ENCODE measurements at places on chromosomes 2 and 18.

DNA sequence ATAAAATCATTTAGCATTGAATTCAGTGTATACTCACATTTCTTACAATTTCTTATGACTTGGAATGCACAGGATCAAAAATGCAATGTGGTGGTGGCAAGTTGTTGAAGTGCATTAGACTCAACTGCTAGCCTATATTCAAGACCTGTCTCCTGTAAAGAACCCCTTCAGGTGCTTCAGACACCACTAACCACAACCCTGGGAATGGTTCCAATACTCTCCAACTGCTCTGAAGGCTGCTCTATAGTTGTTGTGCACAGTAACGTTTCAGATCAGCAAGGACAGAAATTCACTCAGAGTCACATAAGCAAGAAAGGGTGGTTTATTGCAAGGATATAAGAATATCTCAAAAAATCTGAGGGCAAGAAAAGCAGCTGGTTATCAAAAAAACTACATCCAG lies 6.5 kb downstream of the GKN1 start:
- DNase-seq: no peak

DNA sequence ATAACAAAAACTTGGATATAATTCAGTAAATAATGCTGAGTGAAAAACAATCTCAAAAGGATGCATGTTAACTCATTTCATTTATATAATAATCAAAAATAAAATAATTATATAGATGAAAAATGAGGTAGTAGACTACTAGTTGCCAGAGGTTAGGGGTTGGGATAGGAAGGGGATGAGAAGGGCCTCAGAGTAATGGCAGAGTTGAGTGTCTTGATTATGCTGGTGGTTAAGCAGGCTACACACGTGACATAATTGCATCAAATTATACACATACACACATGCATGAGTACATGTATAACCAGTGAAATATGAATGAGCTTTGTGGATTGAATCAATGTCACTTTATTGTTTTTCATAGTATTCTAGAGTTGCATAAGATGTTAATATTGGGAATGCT lies 201.0 kb downstream of the RIT2 start:
- DNase-seq: no peak

GRCh38 chr2:27291865-27292264 lies 9.6 kb downstream of the TRIM54 start:
- DNase-seq: no peak

DNA sequence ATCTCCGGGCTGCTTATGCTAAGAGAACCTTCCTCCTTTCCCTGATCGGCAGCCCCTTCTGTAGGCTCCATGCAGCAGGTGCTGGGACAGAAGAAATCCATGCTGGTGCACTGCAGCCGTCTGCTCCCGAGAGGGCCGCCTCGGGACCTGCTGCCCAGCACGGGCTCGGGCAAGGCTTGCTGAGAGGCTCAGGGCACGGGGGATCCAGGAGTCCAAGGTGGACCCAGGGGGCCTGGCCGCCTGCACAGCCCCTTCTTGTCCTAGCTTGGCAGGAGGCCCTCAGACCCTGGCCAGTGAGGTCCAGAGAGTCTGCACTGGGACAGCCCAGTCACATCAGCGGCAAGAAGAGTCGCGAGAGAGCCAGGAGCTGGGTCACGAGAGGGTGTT lies 13.3 kb upstream of the DUSP2 start:
- no peak for DNase-seq

- no peak for DNase-seq
Observed at GRCh38 chr2:227536445-227536844, 62.2 kb upstream of the SCYGR2 start.

DNA sequence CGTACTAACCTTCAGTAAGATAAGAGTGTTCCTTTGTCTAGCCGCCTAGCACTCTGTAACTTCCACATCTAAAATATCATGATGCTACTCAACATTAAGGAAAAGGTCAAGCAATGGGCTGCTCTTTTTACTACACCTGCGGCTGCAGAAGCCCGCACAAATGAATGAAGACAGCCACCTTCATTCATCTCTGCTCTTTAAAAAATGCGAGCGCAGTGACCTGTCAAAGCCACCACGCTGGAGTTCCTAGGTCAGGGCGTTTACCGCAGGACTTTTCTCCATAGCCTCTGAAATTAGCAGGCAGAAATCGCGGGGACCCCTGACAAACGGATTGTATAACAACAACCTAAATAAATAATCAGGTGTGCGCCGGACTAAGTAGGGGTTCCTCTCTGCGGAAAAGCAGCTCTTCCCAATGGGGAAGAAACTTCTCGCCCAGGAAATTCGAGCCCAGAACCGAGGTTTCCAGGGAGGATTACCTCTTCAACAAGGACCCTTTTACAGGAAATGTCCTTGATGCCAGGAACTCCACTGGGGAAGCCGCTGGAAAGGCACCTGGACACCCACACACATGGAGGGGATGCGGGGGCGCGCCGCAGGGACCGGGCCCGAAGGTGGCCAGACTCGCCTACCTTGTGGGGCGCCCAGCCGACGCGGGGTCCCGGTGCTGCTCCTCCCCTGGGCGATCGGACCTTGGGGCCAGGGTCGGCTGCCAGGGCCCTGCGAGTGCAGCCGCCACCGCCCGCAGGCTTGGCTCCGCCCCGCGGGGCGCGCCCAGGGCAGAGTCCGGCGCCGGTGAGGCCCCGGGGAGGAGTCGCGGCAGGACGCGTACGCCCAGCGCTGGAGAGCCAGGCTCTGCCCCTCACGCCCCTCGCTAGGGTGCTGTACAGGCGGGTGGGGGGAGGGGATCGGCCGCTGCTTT lies at the start of gene CCDC68:
TSS of gene CCDC68 (minus strand) at position 758 of the 922 bp plus-strand sequence. CDS start 16,670 bp downstream, outside the sequence.
- DNase-seq: no peak

DNA sequence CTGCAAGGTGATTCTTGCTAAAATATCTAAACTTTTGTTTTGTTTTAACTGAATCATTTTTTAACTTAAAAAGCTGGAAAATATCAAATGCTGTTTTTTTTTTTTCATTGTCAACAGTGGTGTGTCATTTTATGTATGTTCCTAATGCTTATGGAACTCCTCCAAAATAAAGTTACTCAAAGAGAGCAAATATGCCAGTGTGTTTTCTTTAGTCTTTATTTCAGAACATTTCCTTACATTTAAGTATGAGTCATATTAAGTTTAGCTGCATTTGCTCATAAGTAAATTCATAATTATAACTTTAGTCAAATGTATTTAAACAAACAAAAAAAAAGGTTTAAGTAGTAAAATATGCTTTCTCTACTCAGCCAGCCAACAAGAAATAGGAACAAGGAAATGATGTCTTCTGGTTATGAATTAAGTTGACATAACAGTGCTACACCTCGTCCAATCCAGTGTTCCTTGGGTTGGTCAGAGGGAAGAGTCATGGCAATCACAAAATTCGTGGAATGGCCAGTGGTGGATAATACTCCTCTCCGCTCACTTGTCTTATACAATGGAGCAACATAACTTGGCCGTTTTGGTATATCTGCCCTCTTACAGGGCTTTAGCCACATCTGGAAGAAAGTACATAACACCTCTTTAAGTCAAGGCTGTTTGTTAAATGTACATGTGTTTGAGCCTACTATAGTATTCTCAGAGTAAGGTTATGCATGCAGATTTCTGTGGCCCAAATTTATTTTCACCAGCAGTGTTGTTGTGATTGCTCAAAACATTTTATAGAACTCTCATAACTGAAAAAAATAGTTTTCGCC lies 80.7 kb downstream of the SLC39A10 start:
- no peak for DNase-seq

DNA sequence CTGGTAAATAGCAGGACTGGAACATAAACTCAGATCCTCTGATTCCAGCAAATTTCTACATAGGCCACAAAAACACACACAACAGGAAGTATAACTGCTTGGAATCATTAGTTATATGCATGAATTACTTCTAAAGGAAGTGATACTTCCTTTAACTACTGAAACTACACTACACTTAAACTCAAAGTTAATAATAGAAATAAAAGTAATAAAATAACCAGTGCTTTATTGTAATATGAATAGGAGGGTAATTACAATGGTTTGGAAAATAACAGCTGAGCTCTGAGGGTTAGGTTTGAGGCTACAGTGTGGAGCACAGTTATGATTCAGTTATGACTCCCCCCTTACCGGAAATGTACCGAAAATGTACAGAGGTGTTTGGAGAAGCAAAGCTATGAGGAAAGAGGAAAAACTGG lies 18.5 kb upstream of the POLI start:
- DNase-seq: no peak

DNA sequence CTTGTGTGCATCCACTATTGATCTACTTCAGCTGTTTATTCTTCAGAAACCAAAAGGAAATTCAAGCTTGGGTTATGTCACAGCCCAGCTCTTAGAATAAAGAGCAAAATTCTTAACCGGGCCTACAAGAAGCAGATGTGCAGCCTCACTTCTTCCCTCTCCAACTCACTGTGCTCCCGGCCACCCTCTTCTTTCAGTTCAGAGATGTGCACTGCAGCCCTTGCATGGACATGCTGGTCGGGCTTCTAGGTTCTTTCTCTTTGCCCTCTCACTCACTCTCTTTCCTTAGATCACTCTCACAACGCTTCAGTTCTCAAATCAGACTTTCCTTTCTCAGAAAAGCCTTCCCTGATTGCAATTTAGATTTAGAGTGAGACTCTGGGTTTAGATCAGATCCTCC lies 104.1 kb downstream of the CHN1 start:
- DNase-seq: no peak

DNA sequence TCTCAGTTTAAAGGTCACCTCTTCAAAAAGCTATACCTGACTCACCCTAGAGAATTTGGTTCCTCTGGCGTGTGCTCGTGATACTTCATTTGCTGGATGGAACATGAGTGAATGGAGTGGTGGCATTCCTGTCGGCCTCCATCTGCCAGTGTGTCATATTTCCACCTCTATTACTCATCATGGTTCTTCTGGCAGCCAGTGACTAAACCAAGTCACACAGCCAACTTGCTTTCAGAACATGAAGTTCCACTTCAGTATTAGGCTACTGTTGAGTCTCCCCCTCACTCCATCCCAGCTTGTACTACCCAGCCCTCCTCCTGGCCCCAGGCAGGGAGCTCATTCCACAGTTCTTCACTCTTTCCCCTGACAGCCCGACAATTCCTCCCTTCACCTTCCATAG lies 169.8 kb downstream of the MREG start:
- no peak for DNase-seq

DNA sequence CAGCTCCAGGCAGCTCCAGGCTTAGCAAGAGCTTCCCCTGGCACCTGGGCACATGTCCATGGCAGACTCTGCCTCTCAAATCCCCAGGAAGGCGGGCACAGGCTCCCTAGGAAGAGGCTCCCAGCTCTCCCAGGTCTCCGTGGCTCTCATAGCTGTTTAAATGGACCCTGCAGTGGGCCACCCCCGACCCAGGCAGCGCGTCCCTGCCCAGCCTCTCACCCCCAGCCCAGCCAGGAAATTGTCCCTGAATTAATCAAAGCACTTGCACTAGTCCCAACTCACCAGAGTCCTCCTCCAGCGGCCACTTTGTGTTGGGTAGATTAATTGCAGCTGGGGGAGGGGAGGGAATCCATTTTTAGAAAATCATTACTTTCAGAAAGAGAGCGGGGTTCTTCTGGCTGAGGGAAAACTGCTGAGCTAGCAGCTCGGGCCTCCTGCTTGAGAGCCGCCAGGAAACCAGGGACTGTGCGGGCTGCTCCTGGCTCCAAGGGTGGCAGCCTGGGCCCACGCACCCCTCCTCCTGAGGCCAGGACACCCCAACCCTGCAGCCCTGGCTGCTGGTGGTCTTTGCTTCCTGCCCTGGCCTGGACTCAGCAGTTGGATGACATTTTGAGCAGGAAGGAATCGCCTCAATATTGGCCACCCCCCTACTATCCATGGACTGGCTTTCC lies 36.0 kb downstream of the SMAD7 start:
- DNase-seq: no peak

DNA sequence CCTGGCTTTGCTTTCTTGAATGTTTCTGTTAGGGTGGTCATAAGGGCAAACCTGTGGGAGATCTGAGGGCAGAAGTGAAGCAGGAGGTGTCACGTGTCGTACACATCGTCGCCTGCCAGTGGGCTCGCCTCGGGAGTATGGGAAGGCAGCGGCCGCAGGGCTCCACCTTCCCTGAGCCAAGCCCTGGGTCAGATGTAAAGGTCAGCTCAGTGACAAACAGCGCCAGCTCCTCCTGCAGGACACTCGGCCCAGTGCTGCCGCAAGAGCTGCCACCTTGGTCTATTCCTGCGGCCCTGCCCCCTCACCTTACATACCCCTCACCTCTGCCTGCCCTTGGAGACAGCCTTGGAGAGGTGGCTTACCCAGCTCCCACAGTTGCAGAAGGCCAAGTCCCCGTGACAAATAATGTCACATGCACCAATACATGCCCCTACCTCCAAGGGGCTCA lies 64.2 kb downstream of the PSMG2 start:
- DNase-seq: no peak

GRCh38 chr2:157940024-157940423 lies 63.9 kb upstream of the ACVR1 start:
- DNase-seq: no peak

- no peak for DNase-seq
Observed at GRCh38 chr2:38765551-38765950, 12.5 kb upstream of the GEMIN6 start.

- no peak for DNase-seq
Observed at GRCh38 chr2:219887870-219888269, 260.4 kb downstream of the SLC4A3 start.

GRCh38 chr2:70789304-70790135 lies 923 bp downstream of the FIGLA start:
- peak; percentile 37 for DNase-seq

- no peak for DNase-seq
Observed at GRCh38 chr2:239285071-239285931, 115.5 kb downstream of the HDAC4 start.

- no peak for DNase-seq
Observed at GRCh38 chr2:51597086-51597485, 565.2 kb upstream of the NRXN1 start.

DNA sequence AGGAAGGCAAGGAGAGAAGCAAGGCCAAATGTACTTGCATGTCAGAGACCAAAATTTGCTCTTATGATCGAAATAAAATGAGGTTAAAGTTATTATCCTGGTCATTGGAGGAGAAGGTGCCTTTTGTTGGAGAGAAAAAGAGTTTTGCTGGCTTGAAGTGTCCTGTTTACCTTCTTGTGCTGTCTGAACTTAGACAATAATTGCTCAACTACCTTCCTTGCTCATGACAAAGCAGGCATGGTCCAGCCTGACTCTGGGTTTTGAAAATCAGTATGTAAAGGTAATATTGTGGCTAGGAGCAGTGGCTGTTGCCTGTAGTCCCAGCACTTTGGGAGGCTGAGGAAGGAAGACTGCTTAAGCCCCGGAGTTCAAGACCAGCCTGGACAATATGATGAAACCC lies 89.1 kb downstream of the MEIS1 start:
- DNase-seq: no peak

GRCh38 chr18:12928206-12928605 lies 19.6 kb upstream of the SEH1L start:
- DNase-seq: no peak
